ENCODE measurements at places on chromosomes 1 and 21.

- DNase-seq: no peak
These were observed 125.2 kb upstream of the DSCAM start for GRCh38 chr21:40972151-40972550.

- DNase-seq: no peak
These were observed 746 bp downstream of the TADA1 start for GRCh38 chr1:166875302-166875733.

DNA sequence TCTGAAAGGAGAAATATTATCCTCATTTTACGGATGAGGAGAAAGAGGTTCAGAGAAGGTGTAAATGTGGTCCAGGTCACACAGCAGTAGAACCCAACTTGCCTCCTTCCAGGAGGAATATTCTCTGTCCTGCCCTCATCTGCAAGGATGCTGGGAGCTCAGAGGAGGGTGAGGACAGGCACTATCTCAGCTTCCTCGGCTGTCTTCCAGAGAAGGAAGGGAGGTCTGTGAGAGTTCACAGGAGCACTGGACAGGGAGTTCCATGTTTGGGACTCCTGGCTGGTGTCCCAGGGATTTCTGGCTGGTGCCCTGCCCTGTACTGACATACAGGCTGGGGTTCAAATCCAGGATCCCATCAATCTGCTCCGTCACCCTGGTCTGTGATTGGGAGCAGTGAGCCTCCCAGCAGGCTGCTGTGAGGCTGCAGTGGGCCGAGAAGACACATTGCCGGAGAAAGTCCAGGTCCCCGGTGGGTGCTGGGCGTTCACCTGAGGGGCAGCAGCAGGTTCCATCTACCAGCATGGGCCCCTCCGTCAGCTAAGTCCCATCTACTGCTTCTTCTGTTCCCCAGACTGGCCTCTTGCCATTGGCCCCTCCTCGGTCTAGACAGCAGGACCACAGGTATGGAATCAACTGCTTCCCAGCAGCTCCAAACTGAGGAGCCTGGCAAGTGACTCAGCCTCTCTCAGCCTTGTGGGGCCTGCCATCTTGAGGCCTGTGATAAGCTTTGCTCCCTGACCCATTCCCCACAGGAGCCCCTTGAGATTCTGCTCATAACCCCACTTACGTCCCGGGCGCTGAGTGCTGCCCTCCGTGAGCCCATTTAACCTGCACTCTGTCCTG is 8.5 kb upstream of the BSND start:
- DNase-seq: no peak

DNA sequence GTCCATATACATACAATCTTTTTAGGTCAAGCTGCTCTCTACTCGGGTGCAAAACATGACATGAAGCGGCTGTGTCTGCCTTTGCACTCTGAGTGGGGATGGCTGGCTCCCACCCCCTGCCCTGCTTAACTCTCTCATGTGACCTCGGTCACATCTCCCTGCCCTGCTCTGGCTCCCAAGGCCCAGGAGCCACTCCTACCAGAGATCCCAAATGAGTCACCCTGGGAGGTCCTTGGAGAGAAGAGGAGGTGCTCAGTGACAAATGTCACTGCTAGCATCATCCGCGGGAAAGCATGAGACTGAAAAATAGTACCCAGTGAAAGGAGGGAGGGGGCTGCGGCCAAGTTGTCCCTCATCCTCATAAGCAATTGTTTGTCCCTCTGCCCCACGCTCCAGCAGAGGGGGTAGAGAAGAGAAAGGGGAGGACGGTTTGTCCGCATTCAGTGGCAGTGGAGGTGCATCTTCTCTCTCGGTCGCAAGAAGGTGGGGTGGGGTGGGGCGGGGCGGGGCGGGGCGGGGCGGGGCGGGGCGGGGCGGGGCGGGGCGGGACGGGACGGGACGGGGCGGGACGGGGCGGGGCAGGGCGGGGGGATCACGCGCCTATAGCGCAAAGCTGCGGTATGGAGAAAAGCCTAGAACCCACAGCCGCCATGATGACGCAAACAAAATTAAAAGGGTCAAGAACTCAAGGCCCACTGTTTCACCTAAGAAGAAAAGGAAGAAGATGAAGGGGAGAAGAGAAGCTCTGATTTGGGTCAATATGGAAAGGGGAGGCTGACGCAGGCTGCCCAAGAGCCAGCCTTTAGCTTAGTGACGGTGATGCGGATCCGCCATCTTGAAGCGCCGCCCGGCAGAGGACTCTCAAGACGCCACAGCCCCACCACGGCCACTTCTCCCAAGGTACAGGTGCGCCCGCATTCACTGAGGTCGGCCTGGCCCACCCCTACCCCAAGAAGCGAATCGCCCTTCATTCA is 66.2 kb downstream of the CD46 start:
- no peak for DNase-seq

- DNase-seq: no peak
These were observed 135.0 kb downstream of the NAV1 start for GRCh38 chr1:201673915-201674314.
